ENCODE measurements at places on chromosomes 5 and 9. TPM values are rescaled to one million over a fixed set of nuclear protein-coding genes. Genes with fewer than 3 reads are reported as not detected.

Gene ORM2
- not detected for total RNA-seq

Gene LCN1
- not detected for total RNA-seq

Gene MRPL50
- 15.5 TPM for total RNA-seq

Gene TAF1L
- not detected for total RNA-seq

Gene F2R
- total RNA-seq: 95.4 TPM

Gene GRM6
- not detected for total RNA-seq

Gene APBA1
- total RNA-seq: 4.5 TPM

Gene SPEF2
- total RNA-seq: not detected

Gene LURAP1L
- 0.31 TPM for total RNA-seq

Gene CMBL
- total RNA-seq: 1.4 TPM

Gene DBH
- not detected for total RNA-seq

Gene CLTA
- total RNA-seq: 248 TPM

Gene SURF6
- 15.5 TPM for total RNA-seq

Data from SJSA1 (cell line).